Activated CD4-positive, CD25-positive, alpha-beta regulatory T cell (primary cell): ENCODE measurements at places on chromosomes 3 and 15.

DNA sequence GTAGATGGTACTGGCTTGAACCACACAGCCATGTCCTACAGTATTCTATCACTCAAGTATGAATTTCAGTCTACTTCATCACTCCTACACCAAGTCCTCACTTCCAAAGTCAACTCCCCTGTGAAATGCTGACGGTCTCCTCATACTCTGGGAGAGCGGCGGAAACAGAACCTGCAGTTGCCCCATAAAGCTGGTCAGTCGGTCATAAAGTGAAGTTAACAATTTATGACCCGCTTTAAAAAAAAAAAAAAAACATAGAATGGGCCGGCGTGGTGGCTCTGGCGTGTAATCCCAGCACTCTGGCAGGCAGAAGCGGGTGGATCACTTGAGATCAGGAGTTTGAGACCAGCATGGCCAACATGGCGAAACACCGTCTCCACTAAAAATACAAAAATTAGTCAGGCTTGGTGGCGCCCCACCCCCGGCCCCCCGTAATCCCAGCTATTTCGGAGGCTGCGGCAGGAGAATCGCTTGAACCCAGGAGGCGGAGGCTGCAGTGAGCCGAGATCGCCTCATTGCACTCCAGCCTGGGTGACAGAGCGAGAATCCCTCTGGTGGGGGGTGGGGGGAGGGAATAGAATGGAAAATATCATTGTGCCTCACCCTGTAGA lies 2.1 kb downstream of the TRANK1 start:
- no peak for DNase-seq

GRCh38 chr15:75109736-75110130 lies 86.3 kb downstream of the PPCDC start:
- DNase-seq = no peak

DNA sequence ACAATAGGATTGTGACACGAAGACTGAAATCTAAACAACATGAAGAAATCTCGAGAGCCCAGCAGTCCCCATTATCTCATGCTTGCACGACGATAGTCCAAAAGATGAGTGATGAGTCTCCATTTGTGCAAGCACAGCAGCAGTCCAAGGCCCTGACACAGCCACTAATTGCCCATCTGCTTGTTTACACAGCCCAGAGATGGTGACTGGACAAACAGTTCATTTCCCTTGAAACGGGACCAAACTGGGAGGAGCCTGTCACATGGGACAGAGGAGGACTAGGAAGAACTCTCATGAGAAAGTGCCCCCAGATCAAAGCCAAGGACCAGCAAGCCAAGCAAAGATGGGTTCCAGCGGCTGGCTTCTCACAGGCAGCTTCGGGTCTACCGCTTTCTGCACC lies 121.0 kb downstream of the GREM1 start:
- no peak for DNase-seq

GRCh38 chr3:177419904-177420601 lies 222.8 kb upstream of the TBL1XR1 start:
- DNase-seq = no peak

GRCh38 chr3:178422406-178422805 lies 113.8 kb upstream of the KCNMB2 start:
- no peak for DNase-seq

DNA sequence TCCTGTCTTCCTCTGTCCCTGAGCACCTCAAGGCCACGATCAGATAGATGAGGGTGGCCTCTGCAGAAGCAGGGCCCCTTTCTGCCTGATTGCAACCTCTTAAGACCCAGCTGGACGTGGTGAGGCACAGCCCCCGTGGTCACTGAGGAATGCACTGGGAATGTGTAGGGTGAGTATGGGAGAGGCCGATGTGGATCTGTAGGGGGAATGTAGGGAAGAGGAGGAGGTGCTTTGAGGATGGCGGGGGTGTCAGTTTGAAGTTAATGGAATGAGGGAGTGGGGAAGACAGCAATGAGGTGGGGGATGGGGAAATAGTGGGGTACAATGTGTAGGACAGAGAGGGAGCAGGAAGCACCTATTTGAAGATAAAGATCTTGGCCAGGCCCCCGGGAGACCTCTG lies 785 bp upstream of the IQCF5 start:
- no peak for DNase-seq

DNA sequence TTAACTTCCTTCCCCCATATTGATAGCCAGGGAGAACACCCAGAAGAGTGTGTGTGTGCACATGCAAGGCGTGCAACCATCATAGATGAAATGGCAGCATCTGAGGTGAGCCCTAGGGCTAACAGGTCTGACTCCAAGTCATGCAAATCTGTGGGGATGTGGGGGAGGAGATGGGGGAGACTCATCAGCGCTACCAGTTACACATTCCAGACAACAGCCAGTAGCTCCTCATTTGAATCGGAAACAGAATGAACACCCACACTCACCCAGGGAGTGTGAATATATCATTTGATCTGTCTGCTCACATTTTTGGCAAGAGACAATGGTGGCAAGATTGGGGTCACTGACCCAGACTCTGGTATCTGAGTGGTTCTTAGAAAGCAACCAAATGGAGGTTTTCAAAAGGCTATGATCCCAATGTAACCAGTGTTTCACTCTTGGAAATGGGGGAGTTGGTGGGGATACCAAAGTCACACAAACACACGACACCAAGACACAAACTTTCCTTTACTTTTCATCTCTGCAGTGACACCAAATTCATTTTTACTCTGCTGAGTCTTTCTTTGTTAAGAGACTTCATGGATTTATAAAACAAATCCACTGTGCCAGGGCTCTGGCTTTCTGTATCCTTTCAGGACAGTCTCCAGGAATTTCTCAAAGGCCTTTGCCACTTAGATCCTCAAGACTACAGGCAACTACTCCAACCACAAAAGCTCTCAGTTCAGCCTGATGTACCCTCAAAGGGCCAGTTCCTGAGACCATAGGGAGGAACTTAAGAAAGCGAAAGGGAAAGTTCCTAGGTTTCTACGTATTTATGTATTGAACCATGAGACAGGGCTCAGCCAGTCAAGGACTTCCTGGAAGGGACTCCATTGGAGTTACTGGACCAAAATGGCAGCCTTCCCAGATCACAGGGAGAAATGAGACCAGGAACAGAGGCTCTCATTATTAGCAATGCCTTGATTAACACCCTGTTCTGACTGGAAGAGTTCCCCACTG lies 2.2 kb downstream of the CDCP1 start:
- DNase-seq = no peak

GRCh38 chr3:177447938-177448337 lies 250.7 kb upstream of the TBL1XR1 start:
- DNase-seq = no peak

GRCh38 chr15:66095871-66096687 lies 157.5 kb downstream of the MEGF11 start:
- DNase-seq = no peak

DNA sequence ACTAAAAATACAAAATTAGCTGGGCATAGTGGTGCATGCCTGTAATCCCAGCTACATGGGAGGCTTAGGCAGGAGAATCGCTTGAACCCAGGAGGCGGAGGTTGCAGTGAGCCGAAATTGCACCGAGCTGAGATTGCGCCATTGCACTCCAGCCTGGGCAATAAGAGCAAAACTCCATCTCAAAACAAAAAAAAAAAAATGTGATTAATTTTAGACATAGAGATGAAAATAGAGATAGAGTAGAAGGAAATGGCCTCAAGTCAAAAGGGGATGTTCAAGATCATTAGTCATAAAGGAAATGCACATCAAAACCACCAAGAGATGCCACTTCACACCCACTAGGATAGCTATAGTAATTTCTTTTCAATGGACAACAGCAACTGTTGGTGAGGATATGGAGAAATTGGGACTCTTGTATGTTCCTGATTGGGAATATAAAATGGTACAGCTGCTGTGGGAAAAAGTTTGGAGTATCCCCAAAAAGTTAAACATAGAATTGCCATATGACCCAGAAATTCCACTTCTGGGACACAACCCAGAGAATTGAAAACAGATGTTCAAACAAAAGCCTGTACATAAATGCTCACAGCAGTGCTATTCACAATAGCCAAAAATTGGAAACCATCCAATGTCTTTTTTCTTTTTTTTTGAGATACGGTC lies 55.4 kb downstream of the ABHD2 start:
- DNase-seq = no peak

GRCh38 chr3:39113291-39113690 lies 5.8 kb downstream of the TTC21A start:
- DNase-seq = no peak

DNA sequence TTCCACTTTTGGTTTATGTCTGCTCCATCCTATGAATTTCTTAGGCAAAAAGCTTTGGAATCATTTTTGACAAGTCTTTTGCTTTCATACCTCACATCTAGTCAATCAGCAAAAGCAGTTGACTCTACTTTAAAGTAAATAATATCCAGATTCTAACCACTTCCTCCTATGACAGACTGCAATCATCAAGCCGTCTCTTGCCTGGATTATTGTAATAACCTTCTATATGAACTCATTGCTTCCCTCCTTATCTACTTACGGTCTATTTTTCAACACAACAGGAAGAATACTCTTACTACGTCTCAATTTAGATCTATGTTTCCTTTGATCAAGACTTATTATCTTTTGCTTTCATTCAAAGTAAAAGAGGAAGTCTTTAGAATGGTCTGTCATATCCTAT lies 20.7 kb downstream of the CLDN1 start:
- DNase-seq = no peak

DNA sequence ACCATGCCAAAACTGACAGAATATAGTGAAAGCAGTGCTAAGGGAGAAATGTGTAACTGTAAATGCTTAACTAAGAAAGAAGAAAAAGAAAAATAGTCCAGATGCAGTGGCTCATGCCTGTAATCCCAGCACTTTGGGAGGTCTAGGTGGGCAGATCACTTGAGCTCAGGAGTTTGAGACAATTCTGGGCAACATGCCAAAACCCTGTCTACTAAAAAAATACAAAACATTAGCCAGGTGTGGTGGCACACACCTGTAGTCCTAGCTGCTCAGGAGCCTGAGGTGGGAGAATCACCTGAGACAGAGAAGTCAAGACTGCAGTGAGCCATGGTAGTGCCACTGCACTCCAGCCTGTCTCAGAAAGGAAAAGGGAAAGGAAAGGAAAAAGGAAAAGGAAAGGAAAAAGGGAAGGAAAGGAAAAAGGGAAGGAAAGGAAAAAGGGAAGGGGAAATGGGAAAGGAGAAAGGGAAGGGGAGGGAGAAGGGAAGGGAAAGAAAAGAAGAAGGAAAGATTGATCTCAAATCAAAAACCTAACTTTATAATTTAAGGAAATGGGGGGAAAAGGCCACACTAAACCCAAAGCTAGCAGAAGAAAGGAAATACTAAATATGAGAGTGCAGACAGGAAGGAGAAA lies 20.3 kb downstream of the C3orf33 start:
- no peak for DNase-seq

DNA sequence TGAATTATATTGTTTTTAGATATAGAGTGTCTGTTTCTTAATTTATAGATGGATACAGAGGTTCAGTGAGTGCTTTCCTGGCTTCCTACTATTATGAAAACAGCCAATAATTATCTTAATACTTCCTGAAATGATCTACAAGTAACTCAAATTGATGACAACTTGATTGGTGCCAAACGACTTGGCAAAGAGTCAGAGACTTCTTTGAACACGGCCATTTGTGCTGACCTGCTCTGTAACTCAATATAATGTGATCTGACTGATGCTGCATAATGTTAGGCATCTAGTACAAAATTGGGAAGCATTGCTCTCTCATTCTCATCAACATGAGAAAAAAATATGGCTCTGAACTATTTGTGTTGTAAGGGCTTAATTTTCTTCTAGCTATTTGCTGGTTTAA lies 193.9 kb downstream of the DIPK2A start:
- DNase-seq = no peak

DNA sequence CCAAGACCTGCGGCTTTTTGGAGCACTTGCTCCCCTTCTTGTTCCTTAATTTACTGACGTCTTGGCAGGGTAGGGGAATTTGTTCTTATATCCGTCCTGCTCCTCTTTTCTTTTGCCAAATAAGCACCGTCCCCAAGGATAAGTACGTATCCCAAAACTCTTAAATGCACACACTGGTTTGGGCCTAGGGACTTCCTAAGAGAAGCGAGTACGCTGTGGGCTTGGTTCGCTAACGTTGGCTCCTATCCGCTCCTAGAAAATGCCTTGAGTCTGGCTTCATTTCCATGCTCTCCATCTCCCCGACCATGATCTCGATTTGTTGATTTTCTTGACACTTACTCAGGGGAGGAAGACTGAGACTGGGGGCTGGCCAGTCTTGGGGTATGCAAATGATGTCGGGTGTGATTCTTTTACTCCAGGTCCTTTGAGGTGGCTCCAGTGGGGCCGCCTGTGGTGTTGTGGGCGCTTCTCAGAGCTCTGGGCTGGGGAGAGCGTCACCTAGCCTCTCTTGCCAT lies 1.3 kb downstream of the MYRIP start:
- DNase-seq = no peak

- no peak for DNase-seq
Measured at GRCh38 chr15:56906766-56907165, 11.7 kb upstream of the TCF12 start.

GRCh38 chr15:48337607-48338006 lies 6.4 kb downstream of the DUT start:
- DNase-seq = no peak

GRCh38 chr3:139297588-139298311 lies 46.1 kb upstream of the MRPS22 start:
- DNase-seq = no peak

- DNase-seq = no peak
Measured at GRCh38 chr3:143380449-143380848, 260.9 kb downstream of the CHST2 start.

DNA sequence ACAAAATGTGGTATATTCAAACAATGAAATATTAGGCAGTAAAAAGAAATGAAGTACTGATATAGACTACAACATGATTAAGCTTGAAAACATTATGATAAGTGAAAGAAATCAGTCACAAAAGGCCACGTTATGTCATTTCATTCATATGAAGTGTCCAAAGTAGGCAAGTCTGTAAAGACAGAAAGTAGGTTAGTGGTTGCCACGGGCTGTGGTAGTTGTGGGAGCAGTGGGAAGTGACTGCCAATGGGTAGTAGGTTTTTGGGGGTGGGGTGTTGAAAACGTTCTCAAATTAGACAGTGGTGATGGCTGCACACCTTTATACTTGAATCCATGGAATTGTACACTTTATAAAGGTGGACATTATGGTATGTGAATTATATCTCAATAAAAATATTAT lies 12.1 kb downstream of the GALNT15 start:
- DNase-seq = no peak

DNA sequence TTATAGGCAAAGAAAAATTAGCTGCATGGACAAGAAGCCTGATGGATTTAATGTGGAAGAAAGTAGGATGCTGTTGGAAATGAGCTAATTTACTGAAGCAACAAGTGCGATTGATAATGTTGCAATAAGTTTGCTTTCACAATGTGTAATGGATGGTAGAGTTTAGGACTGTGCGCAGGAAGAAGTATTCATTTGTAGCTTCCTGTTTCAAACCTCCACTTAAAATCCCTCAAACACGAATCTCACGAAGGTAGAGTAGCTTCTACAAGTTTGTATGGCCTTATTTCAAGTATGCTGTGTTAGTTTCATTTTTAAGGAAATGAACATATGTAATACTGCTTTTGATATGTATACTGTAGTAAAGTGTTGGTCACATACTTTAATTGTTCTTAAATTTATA lies 42.3 kb downstream of the KCNH8 start:
- no peak for DNase-seq

GRCh38 chr3:24829011-24829581 lies 334.4 kb upstream of the THRB start:
- no peak for DNase-seq

- DNase-seq = no peak
Measured at GRCh38 chr3:59772416-59773408, 722.9 kb upstream of the CFAP20DC start.
